ENCODE measurements at places on chromosomes 7 and 10.

DNA sequence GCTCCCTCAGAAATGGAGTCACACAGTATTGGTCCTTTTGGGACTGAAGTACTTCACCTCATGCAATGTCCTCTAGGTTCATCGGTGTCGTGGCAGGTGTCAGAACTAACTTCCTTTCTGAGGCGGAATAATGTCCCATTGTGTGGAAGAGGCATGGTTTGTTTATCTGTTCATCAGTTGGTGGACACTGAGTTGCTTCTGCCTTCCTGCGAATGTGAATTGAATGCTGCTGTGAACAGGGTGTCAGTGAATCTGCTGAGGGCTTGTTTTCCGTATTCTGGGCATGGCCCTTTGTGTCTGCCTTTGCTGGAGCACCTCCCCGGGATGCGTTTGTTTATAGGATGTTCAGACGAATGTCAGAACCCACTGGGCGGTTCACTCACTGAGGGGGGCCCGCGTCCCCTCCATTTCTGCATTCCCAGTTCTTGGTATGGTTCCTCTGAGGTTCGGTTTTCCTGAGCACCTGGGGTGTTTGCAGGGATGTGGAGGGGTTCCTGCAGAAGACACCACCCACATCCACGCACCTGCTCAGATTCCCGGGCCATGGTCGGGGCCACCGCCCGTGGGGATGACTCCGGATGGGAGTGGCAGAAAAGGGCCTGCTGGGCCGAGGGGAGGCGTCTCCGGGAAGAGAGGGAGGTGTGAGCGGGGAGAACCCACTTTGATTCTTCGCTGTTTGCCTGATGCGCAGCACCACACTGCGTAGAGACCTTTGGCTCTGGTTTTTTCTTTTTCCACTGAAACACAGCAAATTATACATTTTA is 33.1 kb downstream of the CHST12 start:
- DNase-seq, result no peak

- DNase-seq, result no peak
Observed at GRCh38 chr10:34650156-34650555, 164.9 kb downstream of the PARD3 start.

DNA sequence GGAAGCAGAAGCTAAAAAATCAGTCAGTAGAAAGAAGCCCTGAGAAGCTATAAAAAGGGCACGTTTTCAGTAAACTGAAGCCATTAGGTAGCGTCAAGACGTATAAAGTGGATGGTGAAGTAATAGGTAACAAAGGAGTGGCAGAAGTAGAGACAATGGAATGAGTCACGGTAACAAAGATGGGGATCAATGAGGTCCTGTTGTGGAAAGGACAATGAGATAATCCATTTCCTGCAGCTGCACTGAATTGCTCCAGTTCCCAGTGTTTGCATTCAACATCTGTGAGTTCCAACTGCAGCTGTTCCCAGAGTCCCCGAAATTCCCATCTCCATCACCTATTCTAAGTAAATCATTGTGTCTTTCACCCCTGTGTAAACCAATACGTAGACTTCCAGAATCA is 4.8 kb upstream of the HYCC1 start:
- no peak for DNase-seq

DNA sequence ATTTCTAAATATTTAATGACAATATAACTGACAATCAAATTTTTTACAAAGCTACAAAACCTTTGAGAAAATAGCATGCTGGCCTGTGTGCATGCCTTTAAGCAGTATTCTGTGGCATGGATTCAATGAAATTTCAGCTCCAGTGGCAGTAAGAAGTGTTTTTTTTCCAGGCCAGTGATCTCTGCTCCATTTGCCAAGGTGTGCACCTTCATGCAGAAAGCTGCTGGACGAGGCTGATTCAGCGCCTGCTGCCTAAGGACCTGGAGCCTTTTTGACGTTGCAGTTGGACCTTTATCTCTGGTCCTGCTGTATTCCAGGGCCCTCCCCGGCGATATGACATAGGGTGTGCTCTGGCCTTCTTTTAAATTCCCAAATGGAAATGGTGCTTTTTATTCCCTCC is 26.6 kb downstream of the VWC2 start:
- no peak for DNase-seq

DNA sequence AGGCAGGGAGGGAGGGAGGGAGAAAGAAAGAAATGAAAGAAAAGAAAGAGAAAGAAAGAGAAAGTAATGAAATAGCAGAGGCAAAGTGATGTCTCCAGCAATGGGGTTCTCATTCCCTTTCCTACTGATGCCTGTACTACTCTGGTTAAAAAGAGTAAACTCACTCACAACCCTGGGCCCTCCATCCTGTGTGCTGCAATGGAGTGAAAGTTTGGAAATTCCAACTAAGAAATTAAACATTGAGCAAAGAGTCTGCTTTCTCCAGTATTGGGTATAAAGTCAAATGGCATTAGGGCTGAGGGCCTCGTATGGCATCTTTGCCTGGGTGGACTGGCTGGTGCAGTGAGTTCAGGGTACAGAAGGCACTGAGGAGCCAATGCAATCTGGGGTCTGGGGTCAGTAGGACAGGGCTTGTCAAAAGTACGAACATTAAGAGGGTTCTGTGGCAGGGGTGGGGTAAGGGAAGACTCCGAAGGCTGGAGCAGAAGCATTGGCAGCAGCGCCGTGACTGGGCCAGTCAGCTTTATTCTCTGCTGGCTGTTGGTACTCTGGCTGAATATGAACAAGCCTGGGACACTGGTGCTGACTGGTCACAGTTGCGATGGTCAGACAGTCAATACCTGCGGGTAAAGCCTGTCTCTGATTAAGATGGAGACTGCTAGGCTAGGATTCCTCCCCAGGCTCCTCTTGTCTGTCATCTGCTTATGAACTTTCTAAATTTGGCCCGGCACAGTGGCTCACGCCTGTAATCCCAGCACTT is 24.1 kb upstream of the TNS3 start:
- DNase-seq, result no peak

DNA sequence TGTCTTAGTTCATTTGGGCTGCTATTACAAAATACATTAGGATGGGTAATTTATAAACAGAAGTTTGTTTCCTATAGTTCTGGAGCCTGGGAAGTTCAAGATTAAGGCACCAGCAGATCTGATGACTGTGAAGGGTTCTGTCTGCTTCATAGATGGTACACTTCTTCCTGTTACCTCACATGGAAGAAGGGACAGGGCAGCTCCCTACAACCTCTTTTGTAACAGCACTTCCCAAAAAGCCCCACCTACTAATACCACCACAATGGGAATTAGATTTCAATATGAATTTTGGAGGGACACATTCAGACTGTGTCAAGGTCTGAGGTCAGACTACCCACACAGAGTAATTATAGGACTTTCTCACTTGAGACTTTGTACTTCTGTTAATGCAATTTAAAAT is 260.3 kb downstream of the ARHGAP12 start:
- DNase-seq, result no peak

DNA sequence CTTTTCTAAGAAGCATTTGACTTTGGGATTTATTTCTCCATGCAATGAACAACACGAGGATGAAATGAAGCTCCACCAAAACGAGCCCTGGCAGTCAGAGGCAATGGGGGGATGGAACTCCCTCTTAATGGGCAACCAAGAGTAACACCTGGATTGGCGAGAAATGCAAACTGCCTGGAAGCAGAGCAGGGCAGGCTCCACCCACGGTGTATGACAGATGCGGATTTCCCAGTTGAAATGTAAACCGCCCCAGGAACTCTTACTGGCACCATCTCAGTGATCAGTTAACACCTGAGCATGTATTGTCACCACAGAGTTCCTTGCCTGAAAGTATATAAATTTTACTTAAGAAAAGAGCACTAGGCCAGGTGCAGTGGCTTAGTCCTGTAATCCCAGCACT is 47.3 kb upstream of the AUTS2 start:
- DNase-seq, result no peak

GRCh38 chr7:49721441-49721840 is 52.0 kb upstream of the VWC2 start:
- no peak for DNase-seq

DNA sequence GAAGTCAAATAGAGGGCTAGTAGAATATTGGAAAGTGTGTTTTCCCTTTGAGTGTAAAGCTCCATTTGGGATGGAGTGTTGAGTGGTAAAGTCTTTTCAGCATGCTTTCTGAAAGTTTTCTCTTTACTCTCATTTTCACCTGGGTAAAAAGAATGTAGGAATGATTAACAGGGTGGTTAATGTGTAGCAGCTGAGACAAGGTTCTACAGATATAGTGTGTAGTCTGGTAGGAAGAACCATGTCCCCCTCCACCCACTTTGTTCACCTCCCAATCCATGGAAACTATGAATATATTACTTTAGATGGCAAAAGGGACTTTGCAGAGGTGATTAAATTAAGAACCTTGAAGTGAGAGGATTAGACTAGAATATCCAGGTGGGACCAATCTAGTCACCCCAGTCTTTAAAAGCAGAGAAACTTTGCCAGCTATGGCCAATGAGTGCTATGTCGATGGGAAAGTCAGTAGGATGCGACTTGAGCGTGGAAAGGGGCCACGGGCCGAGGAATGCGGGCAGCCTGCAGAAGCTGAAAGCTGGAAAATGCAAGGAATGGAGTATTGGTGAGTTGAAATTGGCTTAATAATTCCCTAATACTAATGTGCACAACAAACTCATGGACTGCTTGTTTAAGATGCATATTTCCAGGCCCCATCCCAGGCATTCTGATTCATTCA is 166.3 kb upstream of the AHR start:
- DNase-seq, result no peak

GRCh38 chr10:26441491-26442214 is 3.5 kb downstream of the APBB1IP start:
- DNase-seq, result peak; percentile 48

- DNase-seq, result peak; percentile 56
Observed at GRCh38 chr10:93288679-93289634, 193.2 kb downstream of the MYOF start.
